ENCODE measurements at places on chromosomes 4 and X.

DNA sequence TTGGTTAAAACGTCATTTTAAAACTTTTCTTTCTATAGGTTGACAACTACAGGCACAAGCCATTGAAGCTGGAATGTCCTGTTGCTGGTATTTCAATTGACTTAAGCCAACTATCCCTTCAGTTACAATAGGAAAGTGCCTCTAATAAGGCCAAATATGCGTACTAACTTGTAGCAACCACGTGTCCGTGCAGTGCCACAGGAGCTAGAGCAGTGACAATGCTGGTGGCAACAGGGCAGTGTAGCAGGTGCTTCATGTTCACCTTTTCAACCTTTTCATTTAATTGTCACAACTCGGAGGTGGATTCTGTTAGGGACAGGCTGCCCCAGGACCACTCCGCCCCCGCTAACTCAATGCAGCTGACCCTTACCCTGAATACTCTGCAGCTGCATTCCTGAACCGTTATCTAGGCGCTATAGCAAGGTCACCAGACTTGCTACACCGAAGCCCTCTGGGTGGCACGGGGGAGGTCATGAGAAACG is 37.7 kb downstream of the ERVMER34-1 start:
- DNase-seq = no peak

GRCh38 chr4:7395645-7396044 is 39.1 kb downstream of the PSAPL1 start:
- no peak for DNase-seq

DNA sequence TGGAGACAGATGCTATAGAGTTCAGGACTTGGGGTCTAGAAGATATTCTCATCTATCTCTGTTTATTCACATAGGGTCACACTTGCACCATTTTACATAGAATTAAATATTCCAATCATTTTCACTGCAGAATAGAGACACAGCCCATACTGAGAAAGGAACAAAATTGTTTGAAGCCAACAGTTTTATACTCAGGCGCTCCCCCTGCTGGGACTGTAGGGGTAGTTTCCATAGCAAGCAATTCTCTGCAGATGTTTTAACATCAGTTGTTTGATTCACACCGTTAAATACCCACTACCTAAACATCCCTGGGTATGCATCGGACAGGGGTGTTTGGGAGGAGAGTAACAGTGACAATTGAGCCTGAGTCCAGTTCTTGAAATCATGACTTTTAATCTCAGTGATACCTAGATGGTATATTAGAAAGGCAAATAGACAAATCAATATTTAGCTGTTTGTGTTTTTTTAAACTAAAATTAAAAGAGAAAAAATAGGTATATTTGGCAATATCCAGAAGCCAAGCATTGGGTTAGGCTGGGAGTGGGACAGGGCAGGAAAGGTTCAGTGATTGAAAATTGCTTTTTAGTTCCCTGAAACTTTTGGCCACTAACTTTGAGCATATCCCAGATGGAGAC is 33.8 kb downstream of the LONRF3 start:
- DNase-seq = peak; percentile 20

- no peak for DNase-seq
Measured at GRCh38 chr4:118911238-118911703, 22.6 kb downstream of the SYNPO2 start.

DNA sequence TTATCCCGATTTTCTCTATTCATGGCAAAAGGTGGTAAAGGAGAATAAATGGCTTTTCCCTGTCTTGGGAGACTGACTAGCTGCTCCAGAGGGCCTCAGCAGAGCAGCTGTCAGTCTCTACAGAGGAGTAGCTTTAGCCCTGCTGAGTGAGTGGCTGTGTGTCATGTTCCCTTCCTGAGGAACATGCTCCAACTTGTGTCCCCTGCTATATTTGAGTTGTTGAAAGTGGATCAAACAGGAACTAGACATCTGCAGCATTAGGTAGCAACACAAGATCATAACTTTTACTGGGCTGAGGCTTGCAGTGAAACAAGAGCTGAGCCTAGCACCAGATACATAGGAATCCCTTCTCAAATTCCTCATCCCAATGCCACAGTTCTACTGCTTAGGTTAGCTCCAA is 26.7 kb upstream of the PLAC1 start:
- no peak for DNase-seq

DNA sequence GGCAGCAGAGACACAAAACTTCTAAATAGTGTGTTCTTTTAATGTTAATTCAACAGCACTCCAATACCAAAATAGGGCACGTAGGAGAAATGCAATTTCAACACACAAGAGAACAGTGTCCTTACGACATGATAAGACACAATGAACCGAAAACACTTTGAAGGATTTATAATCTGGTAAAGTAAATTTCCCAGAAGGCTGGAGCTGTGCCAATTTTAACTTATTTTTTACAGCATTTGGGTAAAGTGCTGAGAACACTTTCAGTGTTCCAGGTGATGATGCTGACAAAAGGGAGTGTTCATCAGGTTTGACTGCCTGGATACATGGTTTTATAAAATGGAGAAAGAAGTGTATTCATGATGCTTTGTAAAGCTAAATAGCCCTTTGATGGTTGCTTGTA is 76.5 kb downstream of the MAPK10 start:
- DNase-seq = no peak

DNA sequence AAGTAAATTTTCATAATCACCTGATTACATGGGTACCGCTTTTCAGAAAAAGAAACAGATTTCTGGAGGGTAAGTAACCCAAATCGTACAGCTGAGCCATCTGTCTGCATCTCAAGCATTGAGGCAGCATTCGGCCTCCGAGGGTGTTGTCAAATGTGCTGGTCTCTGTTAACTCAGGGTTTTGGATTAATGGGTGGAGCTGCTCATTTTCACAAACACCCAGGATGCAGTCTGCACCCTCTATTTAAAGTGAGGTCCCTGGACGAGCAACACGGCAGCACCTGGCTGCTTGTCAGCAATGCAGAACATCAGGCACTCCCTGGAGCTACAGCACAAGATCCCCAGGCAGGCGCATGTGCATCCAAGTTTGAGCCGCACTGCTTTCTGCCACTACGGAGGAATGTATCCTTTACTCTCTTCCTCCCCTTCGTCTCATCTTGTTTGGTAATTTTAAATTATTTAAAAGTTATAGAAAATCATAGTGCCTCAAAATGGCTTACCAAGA is 24.7 kb upstream of the NAP1L5 start:
- DNase-seq = no peak

- DNase-seq = no peak
Measured at GRCh38 chr4:7800410-7800809, 139.3 kb downstream of the AFAP1 start.

DNA sequence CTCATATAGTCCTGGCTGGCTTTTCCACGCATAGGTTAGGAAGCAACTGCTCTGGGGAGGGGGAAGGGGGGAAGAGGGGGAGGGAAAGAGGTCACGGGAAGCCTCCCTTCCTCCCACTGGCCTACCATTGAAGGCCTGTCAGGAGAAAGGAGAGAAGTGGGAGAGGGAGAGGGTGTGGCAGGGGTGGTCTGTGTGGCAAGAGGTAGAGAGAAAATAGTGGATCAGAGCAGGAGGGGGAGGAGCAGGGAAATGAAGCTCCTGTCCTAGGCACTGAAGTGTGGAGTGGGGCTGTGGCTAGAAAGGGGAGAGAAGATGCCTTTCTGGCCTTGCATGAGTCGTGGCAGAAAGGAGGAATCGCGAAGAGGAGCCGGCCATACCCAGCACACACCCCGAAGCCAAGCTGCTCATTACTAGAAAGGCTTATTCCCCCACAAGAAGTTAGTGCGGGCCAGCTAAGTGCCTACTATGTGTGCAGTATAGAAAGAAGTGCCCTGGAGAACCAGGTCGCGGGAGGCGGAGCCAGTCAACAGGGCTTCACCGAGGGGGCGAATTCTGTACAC is 1.1 kb upstream of the TMEM164 start:
- DNase-seq = no peak

- peak; percentile 78 for DNase-seq
Measured at GRCh38 chr4:44720371-44720770, 6.0 kb downstream of the GNPDA2 start.

DNA sequence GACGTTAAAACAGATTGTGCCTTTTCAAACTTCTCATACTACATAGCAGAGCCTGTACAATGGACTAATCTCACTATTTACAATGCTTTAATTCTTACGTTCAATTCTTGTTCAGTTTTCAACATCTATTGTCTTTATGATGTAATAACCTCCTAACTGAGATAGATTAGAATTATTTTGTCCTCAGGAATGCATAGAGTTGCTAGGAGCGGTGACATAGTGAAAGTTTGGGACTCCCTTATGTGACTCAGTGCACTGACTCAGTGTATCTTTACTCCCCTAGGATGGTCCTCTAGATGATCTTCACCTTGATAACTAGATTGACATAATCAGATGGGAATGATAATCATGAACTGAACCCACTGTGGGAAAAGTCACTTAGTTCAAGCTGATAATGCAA is 151.5 kb downstream of the VEGFC start:
- DNase-seq = no peak

- no peak for DNase-seq
Measured at GRCh38 chr4:100984901-100985300, 362.4 kb downstream of the PPP3CA start.

DNA sequence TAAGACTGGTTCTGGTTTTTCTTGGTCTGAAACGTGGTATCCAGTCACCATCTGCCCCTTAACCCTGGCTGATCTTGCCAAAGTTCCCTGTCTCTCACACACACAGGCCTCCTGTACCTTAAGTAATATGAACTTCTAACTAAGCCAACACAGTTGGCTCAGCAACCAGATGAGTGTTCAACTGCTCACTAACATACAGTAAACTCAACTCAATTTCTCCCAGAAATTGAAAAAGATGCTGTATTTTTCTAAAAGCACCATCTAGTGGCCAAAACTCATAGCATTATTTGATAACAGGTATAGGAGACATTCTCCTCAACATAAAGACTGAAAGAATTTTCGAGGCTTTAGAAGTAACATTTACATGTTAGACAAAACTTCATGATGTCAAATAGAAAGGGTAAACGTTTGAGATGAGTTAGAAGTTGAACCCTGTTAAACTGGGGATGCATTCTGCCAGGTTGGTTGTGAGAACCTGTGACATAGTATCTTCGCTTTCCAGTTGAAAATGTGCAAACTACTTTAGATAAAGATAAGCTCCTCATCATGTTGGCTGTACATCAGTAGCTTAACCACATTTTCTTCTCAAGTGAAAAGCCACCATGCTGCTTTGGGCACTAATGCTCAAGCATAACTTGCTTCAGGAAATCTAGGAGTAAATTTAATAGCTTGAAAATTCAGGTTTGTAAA is 31.2 kb downstream of the CCNI start:
- no peak for DNase-seq

DNA sequence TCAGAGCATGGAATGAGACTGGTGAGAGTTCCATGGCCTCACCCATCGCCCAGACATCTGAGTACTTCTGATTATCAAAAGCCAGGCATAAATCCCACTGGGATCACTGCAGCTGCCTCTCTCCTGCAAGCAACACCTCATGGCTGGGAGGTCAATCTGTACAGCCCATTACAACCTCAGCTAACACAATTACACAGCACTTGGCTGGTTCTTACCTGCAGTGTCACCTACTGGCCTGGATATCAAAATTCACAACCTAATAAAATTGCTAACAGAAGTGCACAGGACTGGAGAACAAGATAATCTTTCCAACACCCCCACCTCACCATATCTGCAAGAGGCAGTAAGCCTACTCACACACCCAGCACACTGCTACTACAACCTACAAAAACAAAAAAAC is 341.7 kb upstream of the NDST3 start:
- no peak for DNase-seq

- no peak for DNase-seq
Measured at GRCh38 chrX:1661048-1661921, 46.4 kb downstream of the ASMT start.

- no peak for DNase-seq
Measured at GRCh38 chr4:121736735-121737351, 28.1 kb downstream of the SMIM43 start.

DNA sequence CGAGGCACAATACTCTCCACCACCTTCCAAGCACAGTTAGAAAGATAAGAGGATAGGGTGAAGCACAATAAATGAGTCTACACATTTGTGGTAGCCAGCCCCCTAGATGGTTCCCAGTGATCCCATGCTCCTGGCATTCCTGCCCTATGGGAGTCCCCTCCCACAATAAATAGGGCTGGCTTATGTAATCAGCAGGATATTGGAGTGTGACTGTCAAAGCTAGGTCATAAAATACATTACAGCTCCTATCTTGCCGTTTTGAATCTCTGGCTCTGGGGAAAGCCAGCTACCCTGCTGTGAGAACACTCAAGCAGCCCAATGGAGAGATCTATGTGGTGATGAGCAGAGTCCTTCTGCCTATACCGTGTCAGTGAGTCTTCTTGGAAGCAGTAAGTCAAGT is 198.7 kb upstream of the NOCT start:
- no peak for DNase-seq

- no peak for DNase-seq
Measured at GRCh38 chrX:18203631-18204030, 17.1 kb downstream of the BEND2 start.

GRCh38 chr4:6064383-6064782 is 46.2 kb upstream of the C4orf50 start:
- no peak for DNase-seq

DNA sequence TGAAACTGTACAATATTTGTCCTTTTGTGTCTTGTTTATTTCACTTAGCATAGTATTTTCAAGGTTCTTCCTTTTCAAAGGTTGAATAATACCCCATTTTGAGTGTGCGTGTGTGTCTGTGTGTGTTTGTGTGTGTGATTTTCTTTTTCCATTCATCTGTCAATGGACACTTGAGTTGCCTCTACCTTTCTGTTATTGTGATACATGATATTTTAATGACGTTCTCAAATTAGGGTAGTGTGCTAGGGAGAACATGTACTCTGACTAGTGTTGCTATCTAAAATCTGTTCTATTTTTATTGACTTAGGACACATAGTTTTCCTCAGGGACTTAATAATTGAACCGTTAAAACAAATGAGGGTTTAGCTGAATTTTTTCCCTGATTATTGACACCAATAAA is 9.9 kb downstream of the MMRN1 start:
- DNase-seq = peak; percentile 54

- no peak for DNase-seq
Measured at GRCh38 chr4:142420311-142421095, 425.6 kb downstream of the INPP4B start.

GRCh38 chr4:119025420-119025819 is 110.2 kb upstream of the MYOZ2 start:
- DNase-seq = no peak

DNA sequence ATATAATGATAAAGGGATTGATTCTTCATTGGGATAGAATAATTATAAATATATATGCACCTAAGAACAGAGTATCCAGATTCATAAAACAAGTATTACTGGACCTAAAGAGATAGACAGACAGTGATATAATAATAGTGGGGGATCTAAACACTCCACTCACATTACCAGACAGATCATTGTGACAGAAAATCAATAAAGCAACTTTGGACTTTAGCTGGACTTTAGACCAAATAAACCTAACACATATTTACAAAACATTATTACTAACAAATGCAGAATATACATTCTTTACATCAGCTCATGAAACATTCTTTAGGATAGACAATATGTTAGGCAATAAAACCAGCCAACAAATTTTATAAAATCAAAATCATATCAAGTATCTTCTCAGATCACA is 14.6 kb downstream of the AGTR2 start:
- DNase-seq = no peak

GRCh38 chr4:153076861-153077260 is 127.4 kb upstream of the TRIM2 start:
- DNase-seq = no peak

GRCh38 chrX:38694394-38694793 is 106.9 kb upstream of the MID1IP1 start:
- no peak for DNase-seq

Measured in NCI-H748 treated with DMSO at 0.1 percent for 48 hours (cell line).